ENCODE measurements at places on chromosomes 3 and 15.

DNA sequence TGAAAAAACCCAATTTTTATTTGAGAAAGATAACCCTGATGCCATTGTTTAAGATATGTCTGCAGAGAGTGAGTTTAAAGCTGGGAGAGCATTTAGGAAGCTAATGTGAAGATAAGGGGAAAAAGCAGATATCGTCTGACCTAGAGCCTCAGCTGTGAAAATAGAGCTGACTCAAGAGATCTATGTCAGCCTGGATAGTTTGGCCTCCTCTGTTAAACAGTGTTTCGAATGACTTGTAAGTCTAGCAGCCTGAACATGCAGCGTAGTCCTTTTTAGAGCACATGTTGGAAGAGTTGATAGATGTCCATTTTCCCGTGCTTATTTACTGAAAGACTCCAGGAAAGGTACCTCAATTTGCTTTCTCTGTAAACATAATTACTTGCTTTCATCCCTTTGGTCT is 48.1 kb downstream of the ALCAM start:
- no peak for ATAC-seq

- no peak for ATAC-seq
Observed at GRCh38 chr3:115494826-115495225, 128.5 kb upstream of the GAP43 start.

DNA sequence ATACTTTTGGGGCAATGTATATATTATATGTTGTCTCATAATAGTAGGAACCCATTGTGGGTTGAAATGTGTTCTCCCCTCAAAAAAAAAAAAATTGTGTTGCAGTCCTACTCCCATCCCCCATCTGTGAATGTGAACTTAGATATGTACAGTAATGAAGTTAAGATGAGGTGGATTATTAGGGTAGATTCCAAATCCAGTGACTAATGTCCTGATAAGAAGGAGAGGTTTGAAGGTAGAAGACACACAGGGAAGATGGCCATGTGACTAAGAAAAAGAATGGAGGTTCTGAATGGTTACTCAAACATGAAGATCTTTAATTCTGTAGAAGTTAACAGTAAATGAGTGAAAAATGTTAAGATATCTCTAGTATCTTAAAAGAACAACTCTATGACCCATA is 3.0 kb upstream of the ATOSA start:
- no peak for ATAC-seq

GRCh38 chr3:117997201-117998049 is 1037.2 kb downstream of the IGSF11 start:
- ATAC-seq, result peak; percentile 58

DNA sequence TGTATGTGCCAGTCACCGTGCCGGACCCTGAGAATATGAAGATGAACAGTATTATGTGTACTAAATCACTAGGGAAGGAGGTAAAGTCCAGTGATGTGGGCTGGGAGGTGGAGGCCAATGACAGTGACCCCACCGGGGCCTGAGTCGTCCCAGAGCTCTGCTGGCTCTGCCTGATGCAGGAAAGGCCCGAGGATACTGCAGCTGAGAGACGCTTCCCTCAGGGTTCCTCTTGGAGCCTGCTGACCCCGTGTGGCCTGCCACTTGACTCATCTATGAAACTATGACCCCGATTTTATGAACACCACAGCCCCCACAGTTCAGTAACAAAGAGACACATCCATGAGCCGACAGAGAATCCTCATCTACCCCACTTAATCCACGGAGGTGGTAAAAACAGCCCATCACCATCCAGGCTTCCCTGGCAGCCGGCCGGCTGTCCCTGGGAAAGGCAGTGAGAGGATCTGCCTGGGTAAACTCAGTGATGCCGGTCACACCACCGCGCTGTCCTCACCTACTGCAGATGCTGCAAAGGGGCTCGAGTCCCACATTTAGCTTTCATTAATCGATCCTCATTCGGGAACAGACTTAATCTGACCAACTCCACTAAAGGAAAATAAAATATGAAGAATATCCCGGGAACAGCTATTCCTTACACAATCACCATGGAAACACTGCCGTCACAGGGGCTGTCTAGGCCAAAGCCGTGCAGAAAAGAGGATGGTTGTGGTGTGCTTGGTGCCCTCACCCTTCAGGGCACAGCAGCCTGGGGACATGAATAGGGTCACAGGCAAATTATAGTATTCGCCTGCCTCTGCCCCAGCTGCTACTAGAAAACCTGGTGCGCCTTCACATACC is 82.9 kb downstream of the ARRDC4 start:
- ATAC-seq, result no peak

DNA sequence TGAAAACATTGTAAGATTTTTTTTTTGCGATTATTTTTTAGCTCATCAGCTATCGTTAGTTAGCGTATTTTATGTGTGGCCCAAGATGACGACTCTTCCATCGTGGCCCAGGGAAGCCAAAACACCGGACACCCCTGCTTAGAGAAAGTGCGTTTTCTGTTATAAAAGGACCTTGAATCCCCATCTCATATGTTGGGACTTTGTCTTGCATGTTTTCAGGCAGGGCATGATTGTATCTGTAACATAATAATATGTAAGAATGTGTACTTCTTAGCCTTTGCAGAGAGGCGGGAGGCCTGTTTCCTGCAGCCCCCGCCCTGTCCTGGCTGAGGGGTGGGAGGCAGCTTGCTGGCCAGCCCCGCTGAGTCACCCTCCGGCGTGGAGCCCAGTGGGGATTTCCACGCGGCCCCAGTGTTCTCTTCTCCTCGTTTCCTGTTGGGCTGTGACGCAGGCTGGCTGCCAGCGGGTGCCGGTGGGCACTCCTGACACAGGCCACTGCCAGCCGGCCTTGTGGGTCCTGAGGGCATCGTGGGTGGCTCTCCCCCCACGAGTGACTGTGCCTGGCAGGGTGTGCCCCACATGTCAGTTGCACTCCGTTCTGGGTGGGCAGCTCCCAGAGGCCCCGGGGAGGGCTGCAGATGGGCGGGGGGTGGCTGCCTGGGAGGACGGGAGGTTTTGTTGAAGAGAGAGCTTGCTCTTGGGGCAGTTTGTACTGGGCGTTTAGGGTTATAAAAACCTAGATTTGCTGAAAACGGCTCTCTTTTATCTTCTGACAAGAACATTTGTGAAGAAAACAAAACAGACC is 55.6 kb downstream of the SMAD3 start:
- peak; percentile 95 for ATAC-seq

Data from stimulated activated memory B cell treated with anti-CD40 and anti-IgM and Interleukin-4, amounts not matched to agents 10 μg/mL and 1 μg/mL and 100 μg/mL, for 72 hours (primary cell).